ENCODE measurements at places on chromosomes 1 and 21.

- DNase-seq, result no peak
These were observed 32.6 kb downstream of the OPTC start for GRCh38 chr1:203526572-203526971.

- no peak for DNase-seq
These were observed 13.7 kb downstream of the GLIS1 start for GRCh38 chr1:53725238-53725689.

DNA sequence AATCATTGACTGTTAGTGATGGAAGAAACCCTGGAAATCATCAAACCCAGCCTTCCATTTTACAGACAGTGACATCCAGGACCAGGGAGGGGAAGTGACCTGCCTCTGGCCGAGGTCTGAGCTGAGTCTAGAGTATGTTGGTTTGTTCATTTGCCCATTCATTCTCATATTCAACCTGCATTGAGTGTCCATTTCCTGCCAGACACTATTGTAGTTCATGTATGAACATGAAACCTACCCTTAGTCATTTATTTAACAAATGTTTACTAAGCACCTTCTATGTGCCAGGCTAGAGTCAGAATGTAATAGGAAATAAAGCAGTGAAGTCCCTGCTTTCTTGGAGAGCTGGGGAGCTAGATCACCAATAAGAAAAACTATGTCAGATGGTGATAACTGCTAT is 51.3 kb downstream of the KCND3 start:
- DNase-seq, result no peak

GRCh38 chr1:2981388-2981787 is 39.9 kb upstream of the ACTRT2 start:
- no peak for DNase-seq

DNA sequence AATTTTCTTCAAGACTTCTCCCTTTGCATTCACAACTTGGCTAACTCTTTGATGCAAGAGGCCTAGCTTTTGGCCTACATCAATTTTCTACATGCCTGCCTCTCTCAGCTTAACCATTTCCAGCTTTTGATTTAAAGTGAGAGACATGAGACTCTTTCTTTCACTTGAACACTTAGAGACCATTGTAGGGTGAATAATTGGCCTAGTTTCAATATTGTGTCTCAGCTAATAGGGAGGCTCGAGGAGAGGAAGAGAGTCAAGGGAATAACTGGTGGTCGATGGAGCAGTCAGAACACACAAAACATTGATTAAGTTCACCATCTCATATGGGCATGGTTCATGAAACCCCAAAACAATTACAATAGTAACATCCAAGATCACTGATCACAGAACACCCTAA is 225.5 kb downstream of the TPR start:
- no peak for DNase-seq

DNA sequence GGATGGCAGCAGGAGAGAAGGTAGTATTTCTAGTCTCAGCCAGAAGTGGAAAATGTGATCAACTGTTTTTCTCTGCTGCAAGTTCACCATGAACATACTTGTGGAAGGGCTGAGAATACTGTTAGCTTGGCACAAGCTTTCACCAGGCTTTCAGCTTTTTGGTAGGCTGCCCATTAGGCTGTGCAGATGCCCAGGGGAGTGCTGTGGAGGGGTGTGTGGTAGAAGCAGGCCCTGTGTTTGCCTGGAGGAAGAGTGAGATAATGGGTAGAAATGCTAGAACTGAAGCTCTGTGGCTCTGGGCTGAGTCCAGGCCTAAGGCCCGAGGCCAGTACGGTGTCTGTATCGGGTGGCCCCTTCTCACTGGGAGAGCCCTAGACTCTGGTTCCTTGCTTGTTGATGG is 9.8 kb downstream of the DNAJC6 start:
- DNase-seq, result no peak

Measured in activated CD4-positive, alpha-beta T cell treated with anti-CD3 and anti-CD28 coated beads for 24 hours (primary cell).